Activated naive CD8-positive, alpha-beta T cell treated with anti-CD3 and anti-CD28 coated beads, Interleukin-2, amount 10 ng/mL, durations not matched to agents 7 days and 5 days (primary cell): ENCODE measurements at places on chromosomes 2 and 18. TPM values are rescaled to one million over a fixed set of nuclear protein-coding genes. Genes with fewer than 3 reads are reported as not detected.

DNA sequence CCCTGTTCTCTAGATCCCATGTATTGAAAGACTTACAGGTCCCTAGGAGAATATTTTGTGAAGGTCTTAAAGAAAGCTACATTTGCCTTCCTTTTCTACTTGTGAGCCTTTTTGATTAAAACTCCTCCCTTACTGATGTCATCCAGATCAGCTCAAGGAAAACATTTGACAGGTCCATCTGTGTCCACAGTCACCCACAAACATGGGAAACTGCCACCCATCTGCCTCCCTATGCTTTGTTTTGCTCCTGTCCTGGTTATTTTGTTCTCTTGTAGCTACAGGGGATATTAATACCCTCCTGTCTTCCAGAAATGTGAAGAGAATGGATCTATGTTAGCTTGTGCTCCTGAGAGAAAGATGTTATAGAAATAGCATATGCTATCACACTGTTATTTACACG, 203.6 kb upstream of the GALNT5 start:
- no peak for DNase-seq

- no peak for DNase-seq
Observed at GRCh38 chr2:202765436-202765835, 106.1 kb downstream of the ICA1L start.

- no peak for DNase-seq
Observed at GRCh38 chr2:28979576-28980366, 1.3 kb upstream of the TOGARAM2 start.

DNA sequence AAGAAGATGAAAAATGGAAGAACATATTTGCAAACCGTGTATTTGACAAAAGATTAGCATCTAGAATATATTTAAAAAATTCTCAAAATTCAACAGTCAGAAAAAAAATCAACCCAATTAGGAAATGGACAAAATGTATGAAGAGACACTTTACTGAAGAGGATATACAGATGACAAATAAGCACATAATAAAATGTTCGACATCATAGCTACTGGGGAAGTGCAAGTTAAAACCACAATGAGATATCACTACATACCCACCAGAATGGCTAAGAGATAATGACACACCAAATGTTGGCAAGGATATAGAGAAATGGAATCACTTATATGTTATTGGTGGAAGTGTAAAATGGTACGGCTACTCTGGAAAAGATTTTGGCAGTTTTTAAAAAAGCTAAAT, 11.7 kb upstream of the NUP35 start:
- no peak for DNase-seq

DNA sequence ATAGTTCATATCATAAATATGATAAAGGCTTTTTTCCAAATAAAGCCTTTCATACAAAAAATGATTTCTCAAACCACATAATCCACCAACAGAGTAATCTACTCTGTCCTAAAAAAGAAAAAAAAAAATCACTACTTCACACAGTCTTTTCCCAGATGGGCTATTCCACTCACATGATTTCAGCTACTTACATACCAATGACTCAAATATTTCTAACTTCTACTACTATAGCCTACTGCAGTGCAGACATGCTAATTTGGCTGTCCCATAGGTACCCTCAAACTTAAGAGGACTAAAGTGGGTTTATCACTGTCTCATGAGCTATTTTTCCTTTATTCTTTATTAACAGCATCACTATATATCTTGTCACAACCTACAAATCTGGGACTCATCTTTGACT, 57.4 kb downstream of the SLC66A3 start:
- DNase-seq, result no peak

Gene VSNL1
- total RNA-seq, result not detected

DNA sequence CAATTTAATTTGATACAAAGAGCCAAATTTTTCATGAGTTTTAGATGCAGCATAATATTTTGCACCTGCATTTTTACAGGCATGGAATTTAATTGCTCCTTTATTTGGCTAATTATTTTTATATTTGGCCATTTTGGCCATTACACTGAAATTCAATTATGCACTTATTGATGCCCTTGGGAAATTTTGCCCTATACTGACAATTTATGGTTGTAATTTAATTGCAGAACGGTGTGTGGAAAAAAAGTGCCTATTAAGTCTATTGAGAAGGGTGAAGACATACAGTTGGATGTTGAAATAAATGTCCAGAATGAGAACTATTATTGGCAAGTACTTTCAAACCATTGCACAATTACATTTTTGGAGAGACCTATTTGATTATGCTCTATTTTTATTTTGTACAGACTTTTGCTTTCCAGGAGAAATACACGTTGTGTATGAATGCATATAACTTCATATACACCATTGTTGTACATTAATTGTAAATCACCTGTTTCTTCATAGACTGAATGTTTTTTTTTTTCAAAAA, 1319.3 kb upstream of the CDH2 start:
- DNase-seq, result no peak

Gene CSRNP3
- total RNA-seq, result not detected

GRCh38 chr2:152093464-152093863, 5.4 kb downstream of the CACNB4 start:
- DNase-seq, result no peak

- no peak for DNase-seq
Observed at GRCh38 chr2:112906276-112906675, 4.7 kb upstream of the IL37 start.

GRCh38 chr2:198657512-198658121, 800.1 kb downstream of the SATB2 start:
- no peak for DNase-seq

Gene DSG4
- not detected for total RNA-seq

- DNase-seq, result no peak
Observed at GRCh38 chr2:63008838-63009237, 41.8 kb upstream of the OTX1 start.

Gene TBC1D8
- total RNA-seq, result 0.79 TPM

- no peak for DNase-seq
Observed at GRCh38 chr2:85790499-85791188, 36.9 kb downstream of the ATOH8 start.

Gene SPATA3
- not detected for total RNA-seq

- DNase-seq, result no peak
Observed at GRCh38 chr2:207722773-207723424, 11.5 kb downstream of the CCNYL1 start.

GRCh38 chr2:103276869-103277268, 515.0 kb downstream of the TMEM182 start:
- DNase-seq, result no peak
